GM23338 (cell line): ENCODE measurements at places on chromosomes 6 and 20.

DNA sequence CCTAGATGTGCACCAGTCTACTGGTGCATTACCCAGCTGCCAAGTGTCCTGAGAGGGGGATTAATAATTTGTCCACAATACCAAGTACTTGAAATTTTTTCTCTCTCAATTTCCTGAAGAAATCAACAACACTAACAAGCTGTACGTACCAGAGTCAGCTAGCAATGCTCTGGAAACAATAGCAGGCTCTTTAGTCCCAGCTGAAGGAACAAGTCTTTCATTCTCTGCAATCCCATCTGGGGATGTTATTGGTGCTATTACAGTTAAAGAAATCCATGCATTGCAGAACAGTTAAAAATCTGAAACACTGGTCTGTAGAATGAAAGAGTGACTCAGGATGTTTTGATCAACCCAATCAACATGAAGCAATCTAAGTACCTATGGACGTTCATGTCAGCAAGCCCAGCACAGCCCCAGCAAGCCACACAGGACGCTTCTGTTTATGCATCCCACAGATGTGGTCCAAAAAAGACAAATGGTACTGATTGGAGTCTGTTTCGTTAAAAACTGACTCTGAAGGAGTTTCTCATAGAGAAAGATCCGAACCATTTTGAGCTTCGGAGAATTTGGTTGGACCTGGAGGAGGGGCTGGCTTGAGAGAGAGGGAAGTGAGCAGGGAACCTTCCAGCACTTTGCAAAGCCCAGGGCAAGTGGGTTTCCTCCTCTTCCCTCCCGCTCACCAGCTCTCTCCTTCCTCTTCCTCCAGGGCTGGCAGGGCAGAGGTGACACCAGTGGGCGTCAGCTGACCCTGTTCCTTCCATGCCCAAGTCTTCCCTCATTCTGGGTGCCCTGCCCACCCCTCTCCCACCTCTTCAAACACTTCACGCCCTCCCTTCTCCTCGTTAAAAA is 11.9 kb downstream of the PRR18 start:
- no peak for DNase-seq

GRCh38 chr20:38893056-38893564 is 33.1 kb upstream of the FAM83D start:
- no peak for DNase-seq

GRCh38 chr6:13328875-13329183 is 492 bp upstream of the TBC1D7 start:
- DNase-seq: no peak

GRCh38 chr6:14254505-14254904 is 136.9 kb downstream of the CD83 start:
- DNase-seq: no peak

DNA sequence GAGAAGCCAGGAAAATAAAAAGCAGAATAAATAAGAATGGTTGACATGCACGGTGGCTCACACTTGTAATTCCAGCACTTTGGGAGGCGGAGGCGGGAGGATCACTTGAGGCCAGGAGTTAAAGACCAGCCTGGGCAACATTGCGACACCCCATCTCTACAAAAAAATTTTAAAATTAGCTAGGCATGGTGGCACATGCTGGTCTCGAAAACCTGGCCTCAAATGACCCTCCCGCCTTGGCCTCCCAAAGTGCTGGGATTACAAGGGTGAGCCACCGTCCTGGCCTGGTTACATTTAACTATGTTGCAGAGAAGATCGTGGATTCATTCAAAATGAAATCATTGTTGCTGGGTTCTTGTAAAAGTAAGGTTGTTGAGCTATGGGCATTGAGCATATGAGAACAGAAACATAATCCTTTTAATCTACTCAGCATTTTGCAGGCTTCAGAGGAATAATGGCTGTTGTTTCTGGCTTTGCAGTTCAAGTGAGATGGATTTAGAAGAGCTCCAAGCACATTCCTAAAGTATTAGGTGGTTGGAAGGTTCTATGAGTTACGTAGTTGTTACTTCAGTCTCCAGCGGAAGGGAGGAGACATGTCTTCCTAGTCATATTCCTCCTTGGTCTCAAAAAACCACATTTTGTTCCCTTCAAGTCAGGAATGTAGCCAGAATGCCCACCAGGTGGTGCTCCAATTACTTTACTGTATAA is 45.6 kb upstream of the RAB23 start:
- peak; percentile 81 for DNase-seq

GRCh38 chr6:122726649-122727048 is 52.9 kb upstream of the FABP7 start:
- DNase-seq: peak; percentile 73

GRCh38 chr6:109447878-109448555 is 7.5 kb downstream of the SMPD2 start:
- peak; percentile 39 for DNase-seq

- DNase-seq: peak; percentile 41
Measured at GRCh38 chr6:32402812-32403211, 4.2 kb downstream of the BTNL2 start.
